ENCODE measurements at places on chromosomes 1 and 21.

GRCh38 chr1:13550663-13551062, 33.0 kb upstream of the PDPN start:
- no peak for DNase-seq

DNA sequence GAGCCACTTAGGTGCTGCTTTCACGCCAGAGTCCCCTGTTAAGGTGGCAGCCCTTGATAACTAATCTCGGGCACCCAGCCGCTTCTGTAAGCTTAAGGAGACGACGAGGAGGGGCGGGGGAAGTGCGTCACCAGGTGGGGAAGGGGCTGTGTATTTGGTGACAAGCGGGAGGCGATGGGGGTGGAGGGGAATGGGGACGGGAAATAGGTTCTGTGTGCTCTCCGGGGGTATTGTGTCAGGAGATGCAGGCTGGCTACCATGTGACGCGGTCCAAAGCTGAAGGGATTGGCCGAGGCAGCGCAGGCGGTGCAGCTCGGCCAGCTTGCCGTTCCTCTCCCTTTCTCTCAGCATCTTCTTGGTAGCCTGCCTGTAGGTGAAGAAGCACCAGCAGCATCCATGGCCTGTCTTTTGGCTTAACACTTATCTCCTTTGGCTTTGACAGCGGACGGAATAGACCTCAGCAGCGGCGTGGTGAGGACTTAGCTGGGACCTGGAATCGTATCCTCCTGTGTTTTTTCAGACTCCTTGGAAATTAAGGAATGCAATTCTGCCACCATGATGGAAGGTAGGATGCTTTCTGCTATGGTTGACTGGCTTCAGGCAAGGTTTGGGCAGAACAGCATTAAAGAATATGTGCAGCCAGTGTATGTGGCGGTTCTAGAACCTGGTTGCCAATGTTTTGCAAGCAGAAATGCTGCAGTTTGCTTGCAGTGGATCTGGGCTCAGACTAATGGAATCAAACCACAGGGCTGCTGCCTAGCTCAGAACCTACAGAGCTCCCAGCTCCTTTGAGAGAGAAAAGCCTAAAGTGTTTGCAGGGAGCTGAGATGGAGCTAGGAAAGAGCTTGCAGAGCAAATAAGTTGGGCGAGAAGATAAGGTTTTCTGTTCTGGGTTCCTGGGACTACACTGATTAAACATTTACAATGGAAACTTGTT, at the start of gene SGIP1:
Gene SGIP1, plus strand, starts transcription at position 350 of the 937 bp plus-strand sequence. Its CDS starts 206 bp downstream, at position 556.
- no peak for DNase-seq

DNA sequence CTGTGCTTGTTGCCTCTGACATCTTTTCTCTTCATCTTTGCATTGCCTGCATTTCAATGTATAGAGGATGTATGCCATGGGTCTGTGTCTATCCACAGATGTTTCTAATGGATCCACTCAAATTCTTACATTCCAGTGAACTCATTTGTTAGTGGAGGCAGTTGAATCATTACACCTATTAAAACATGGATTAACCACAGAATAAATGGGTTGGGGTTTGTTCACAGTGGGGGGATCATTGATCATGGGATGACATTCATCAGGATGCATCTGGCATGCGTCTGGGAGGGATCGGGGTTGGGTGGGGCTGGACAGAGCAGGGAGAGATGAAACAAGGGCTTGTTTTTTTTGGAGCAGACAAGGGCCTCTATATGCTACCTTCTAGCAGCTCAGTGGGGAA, 182.5 kb downstream of the RHOU start:
- no peak for DNase-seq

DNA sequence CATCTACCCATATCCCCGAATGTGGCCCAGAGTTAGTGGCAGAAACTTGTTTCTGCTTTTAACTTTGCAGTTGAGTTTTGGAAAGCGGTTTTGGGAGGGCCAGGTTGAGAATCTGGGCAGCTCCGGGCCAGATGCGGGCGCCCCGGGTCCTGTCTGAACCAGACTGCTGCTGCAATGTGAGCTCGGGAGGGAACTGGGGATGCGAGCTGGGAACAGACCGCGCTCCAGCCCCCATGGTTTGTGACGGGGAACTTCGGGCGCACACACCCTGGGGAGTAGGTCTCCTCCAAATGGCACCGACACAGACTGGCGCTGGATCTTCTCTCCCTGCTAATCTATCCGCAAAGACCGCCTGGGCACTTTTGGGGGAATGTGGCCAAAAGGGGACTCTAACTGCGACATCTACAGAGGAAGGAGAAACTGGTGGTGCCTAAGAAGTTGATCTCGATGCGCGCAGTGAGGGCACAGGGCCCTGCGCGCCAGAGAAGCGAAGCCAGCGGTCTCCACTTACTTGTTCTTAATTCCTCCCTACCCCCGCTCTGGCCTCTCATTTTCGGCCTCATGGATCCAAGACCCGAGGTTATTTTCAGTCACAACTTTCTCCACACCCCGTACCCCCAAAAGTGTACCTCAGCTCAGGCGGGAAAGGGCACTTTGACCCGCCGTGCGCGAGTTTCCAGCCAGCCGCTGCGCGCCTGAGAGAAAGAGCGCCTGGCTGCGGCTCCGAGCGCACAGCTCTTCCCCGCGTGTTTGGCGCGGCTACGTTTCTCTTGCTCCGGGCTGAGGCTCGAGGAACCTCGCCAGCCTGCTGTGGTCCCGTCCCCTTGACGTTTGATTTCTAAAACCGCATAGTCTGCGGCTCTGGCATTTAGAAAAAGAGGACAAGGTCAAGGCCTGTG, 411.0 kb upstream of the ESRRG start:
- no peak for DNase-seq

GRCh38 chr1:48792961-48793360, 16.3 kb upstream of the BEND5 start:
- DNase-seq = no peak

DNA sequence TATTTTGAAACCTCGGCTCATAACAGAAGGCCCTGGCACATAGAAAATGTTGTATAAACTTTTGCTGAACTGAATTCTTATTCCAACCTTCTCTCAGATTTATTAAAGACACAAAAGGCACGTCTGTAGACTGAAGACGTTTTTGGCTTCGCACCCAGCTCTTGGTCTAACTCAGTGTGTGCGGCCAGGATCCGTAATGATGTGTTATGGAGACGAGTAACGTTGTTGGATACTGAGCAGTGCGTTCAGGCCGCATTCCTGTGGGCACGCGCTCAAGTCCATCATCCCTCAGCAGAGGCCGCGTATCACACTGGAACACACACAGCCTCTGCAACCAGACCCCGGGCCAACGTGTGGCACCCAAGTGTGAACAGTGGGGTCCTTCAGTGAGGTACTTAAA, 154.8 kb upstream of the RAB4A start:
- no peak for DNase-seq

DNA sequence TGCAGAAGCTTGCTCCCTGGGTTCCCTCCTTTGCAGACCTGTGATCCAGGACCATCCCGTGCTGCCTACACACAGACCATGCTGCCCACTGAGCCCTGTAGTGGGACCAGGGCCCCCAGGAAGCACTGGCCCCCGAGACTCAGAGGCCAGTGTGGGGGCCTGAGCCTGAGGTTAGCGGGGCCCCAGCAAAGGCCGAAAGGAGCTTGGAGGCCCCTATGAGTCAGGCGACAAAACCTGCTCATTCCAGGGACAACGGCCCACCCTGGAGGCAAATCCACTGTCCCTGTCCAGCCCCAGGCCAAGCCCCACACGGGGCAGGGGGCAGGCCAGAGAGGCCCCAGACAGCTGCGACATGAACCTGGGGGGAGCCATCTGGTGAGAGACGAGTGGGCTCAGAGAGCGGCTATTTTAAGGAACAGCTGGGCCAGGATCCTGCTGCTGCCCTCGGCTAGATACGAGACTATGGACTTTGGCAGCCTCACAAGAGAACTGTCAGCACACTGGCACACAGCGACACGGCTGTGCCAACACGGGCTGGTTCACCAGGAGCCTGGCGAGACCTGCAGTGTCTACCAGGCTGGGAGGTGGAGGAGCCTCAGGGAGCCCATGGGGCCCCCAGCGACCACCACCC, 74.7 kb downstream of the ARHGEF16 start:
- no peak for DNase-seq

- DNase-seq = no peak
Observed at GRCh38 chr1:119735217-119735616, 23.5 kb downstream of the PHGDH start.

DNA sequence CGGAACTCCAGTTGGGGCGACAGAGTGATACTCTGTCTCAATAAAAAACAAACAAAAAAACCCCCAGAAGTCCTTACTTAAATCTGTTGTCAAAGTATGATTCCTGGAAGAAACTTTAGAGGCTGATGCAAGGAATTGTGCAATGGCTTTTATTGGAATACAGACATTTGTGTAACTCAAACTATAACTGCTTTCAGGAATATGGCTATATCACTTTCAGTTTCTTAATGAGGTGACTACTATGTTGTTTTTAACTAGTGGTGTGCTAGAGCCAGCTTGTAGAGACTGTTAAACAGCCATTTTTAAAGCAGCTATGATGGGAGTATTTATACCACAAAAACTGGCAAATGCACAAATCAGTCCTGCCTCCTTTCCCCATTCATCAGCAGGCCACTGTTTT, 22.7 kb upstream of the DNAJC28 start:
- DNase-seq = no peak

DNA sequence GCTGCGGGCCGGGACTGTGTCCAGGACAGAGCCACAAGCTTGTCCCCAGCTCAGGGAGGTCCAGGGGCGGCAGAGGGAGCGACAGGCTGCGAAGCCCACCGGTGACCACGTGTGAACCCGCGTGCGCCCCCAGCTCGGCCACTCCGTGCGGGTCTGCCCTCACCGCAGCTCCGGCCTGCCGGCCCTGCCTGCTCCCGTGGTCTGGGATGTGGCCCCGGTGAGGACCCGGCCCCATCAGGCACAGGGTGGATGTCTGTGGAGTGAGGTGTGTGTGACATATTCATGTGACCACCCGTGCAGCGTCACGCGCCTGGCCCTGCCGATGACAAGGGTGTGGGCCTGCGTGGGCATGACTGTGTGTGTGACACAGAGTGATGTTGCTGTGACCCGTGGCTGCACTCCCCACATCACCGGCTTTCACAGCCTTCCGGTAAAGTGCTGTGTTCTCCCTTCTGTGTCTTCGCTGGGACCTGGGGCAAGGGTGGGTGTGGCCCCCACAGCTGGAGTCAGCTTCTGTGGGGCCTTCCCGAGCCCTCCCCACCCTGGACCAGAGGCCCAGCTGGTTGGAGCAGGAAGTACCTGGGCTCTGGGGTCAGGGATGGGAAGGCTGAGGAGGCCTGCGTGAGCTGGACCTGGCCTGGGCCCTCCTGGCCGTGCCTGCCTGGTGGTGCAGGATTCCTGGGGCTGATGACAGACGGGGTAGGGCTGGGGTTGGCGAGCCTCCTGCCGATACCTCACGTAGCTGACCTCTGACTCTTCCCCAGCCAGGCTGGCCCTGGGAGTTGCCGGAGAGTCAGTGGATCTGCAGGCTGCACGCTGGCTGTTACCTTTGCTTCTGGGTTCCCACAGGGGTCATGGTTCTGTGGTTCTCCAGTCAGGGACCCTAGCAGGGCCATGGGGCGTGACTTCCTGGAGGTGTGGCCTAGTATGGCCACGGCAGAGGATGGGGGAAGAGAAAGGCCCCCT, 4.1 kb downstream of the RNF223 start:
- no peak for DNase-seq

DNA sequence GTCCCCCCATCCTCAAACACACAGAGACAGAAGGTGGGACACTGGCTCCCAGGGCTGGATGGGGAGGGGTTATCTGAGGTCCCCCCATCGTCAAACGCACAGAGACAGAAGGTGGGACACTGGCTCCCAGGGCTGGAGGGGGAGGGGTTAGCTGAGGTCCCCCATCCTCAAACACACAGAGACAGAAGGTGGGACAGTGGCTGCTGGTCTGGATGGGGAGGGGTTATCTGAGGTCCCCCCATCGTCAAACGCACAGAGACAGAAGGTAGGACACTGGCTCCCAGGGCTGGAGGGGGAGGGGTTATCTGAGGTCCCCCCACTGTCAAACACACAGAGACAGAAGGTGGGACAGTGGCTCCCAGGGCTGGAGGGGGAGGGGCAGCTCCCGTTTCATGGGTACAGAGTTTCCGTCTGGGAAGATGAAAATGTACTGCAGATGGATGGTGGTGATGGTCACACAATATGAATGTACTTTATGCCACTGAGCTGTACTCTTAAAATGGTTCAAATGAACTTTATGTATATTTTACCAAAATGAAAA, 69.2 kb downstream of the SCCPDH start:
- DNase-seq = no peak

GRCh38 chr21:15139898-15140297, 75.1 kb upstream of the NRIP1 start:
- DNase-seq = no peak

All from NCI-H2107 (cell line).